Islet precursor cell (in vitro differentiated cells): ENCODE measurements at places on chromosomes 2 and 18.
A peak's percentile ranks its signal among the peaks of the same experiment; 100 is the strongest.

DNA sequence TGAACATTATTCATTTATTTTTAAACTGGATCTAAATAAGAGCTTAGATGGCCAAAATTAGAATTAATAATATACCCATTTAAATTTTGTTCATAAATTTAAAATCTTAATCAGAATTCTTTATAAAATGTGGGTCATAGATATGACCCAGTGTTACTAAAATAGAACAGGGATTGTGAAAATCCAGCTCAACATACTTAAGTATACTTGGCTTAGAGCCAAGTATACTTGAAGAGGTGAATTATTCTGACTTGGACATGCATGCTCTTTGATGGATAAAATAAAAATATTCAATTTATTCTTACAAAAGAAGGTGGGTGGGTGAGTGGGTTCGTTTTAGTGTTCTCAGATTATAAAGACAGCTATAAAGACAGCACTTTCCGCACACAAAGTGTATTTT lies 70.7 kb downstream of the SPOPL start:
- DNase-seq: no peak

DNA sequence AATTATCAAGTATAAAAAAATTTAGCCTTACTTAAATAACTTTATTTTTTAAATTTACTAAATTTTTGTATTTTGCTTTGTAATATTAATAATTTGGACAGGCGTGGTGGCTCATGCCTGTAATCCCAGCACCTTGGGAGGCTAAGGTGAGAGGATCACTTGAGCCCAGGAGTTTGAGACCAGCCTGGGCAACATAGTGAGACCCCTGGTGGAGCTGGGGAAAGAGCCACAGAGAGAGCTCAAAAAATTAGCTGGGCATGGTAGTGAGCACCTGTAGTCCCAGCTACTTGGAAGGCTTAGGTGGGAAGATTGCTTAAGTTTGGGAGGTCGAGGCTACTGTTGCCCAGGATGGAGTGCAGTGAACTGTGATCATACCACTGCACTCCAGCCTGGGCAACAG lies 143.5 kb downstream of the B3GNT2 start:
- DNase-seq: no peak

- DNase-seq: no peak
These were observed 294.2 kb upstream of the HNMT start for GRCh38 chr2:137670111-137670510.

DNA sequence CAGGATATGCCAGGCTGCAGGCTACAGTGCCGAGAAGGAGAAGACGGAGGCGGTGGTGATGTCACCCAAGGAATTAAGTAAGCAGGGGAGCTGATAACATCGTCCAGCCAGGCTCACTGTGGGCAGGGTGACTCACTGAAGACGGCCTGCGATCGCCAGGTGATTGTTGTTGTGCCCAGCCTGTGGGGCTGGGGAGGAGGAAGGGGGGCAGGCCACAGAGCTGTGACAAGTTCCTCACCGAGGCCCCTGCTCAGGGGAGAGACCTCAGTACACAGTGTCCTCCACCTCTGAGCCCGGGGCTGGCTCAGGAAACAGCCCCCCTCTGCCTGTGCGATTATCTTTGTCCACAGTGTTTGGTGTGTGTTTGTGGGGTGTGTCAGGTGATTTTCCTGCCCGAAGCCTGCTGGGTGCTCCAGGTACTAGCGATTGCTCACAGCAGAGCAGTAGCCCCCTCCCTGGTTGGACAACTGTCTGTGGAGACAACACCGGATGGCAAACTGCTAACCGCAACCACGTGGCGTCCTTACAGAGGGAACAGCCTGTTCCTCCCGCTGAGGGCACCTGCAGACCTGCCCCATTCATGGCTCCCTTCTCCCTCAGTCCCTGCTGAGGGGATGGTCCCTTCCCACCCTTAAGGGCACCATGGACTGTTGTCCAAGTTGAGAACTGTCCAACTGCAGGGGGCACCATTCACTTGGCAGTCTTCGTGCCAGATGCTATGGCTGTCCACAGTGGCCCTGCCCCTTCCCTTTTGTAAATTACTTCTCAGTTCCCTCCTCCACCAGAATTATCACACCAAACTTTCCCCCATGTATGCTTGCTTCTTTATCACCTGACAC lies 95.1 kb downstream of the ZFP36L2 start:
- peak; percentile 96 for DNase-seq

- DNase-seq: no peak
These were observed 59.0 kb downstream of the CHRNA1 start for GRCh38 chr2:174705321-174705720.

DNA sequence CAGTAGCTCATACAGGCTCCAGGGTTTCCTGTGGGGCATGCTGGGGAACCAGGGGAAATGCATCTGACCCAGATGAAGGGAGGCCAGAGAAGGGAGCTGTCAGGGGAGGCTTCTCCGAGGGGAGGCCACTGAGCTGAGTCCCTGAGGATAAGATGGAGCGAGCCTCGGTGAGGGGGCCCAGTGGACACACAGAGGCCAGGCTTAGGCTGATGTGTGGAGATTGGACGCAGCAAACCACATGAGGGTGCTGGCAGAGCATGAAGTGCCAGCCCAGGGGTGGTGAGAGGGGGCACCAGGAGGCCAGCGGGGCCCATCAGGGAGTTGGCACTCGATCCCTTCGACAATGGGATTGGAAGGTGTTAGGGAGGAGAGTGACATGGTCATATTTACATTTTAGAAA lies 235.0 kb downstream of the KLHL29 start:
- no peak for DNase-seq

GRCh38 chr2:9033385-9034168 lies 30.1 kb upstream of the MBOAT2 start:
- DNase-seq: no peak

DNA sequence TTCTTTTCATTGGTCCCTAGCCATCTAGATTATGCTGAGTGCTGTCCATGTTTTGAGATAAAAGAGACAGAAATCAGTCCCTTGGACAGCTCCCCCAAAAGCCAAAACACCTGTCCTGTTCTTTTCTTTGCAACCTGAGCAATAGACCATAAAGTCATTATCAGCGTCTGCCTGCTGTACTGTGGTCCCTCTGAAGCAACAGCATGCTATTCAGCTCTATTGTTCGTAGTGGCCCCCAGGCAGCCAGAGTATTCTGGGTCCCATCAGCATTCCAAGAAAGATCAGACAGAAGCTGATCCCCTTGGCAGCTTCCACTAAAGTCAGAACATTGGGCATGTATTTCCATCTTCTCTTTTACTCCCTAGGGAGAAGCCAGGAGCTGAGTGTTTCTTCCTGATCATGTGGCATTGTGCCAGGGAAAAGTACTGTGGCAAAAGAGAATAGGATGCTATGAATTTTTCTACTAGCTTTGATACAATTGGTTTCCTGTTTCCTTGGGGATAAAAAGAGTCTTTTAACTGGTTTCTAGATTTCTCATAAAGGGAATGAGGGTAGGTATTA lies 33.6 kb upstream of the ZSWIM2 start:
- peak; percentile 70 for DNase-seq

DNA sequence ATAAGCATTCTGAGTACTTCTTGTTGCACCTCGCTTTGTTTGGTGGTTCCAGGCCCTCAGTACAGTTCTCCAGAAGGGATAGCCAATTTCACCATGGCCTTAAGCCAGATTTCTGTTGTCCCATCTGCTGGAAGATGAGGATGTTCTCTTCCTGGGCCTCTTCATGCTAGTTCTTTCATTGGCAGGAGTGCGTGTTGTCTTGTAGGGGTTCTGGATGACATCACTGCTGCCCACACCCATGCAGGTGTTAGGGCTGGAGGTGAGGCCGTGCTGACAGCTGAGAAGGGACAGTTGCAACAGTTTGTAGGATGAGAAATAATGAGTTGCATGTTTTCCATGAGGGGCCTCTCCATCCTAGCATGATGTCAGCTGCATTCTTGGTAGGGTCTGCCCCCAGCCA lies 142.9 kb downstream of the LDLRAD4 start:
- peak; percentile 27 for DNase-seq

- peak; percentile 92 for DNase-seq
These were observed 129.5 kb upstream of the PELI1 start for GRCh38 chr2:64273524-64274398.

GRCh38 chr2:132488491-132488890 lies 71.9 kb downstream of the GPR39 start:
- no peak for DNase-seq

DNA sequence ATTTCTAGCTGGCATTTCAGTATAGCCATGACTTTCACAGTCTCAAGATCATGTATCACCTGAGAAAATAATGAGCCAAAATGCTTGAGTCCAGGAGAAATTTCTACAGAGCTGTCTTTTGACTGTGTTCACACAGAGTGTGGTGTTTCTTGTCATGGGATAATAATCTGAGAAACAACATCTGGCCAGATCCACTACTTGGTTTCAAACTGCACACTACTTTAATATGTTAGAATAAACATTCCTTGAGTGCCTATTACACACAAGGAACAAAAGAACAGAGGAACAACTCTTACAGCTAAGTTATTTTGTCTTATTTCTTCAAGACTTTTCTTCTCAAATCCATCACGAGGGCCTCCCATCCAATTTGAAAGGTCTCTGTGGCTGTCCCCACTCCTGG lies 108.3 kb downstream of the SS18 start:
- DNase-seq: no peak

DNA sequence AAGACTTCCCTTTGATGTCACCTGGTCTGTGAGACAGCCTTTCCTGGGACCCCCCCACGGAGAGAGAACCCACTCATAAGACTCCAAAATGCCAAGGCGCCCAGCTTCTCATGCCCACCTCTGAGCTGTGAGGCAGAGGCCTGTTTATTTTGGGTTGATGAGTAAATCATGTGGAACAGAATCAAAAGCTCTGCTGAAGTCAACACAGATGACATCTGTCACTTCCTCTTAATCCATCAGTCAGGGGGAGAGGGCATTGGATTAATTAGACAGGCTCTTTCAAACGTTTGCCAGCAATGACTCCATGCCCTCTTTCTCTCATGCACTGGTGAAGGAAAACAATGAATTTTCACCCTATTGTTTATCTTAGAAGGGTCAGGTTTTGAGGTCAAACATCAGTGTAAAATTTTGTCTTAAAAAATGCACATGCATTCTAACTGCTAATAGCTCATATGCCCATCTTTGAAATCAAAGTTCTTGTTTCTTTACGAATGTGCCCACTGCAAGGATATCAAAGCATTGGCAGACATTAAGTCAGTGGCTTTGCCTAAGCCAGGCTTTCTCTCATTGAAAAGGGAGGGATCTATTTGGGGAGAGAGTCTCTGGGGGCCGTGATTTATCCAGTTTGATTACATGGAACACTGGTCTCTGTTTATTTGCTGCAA lies 184.1 kb downstream of the ACKR3 start:
- DNase-seq: no peak

GRCh38 chr18:10928011-10928771 lies 221.2 kb downstream of the PIEZO2 start:
- no peak for DNase-seq

- peak; percentile 37 for DNase-seq
These were observed 125.7 kb upstream of the PXDN start for GRCh38 chr2:1869987-1870386.

DNA sequence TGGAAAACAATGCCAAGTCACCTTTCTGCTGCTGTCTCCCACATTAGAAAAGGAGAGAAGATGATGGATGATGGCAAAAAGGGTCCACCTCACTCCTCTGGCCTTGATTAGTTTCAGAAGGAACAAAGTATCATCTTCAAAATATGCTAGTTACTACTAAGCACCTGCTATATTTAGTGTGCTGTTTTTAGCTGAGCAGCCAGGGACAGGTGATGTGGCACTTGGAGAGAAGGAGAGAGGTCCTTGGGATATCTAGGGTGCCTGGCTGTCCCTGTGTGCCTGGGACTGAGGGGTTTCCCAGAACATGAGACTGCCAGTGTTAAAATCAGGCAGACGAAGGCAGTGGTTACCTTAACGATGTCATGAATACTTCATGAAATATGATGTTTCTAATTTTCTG lies 235.5 kb upstream of the NT5C1B start:
- no peak for DNase-seq

- no peak for DNase-seq
These were observed 828.6 kb downstream of the TRIB2 start for GRCh38 chr2:13545320-13545719.

GRCh38 chr2:85888684-85889626 lies at the start of gene ST3GAL5:
TSS of gene ST3GAL5 (minus strand) at chr2:85888990. CDS start at chr2:85888905, 85 bp downstream.
- peak; percentile 91 for DNase-seq

DNA sequence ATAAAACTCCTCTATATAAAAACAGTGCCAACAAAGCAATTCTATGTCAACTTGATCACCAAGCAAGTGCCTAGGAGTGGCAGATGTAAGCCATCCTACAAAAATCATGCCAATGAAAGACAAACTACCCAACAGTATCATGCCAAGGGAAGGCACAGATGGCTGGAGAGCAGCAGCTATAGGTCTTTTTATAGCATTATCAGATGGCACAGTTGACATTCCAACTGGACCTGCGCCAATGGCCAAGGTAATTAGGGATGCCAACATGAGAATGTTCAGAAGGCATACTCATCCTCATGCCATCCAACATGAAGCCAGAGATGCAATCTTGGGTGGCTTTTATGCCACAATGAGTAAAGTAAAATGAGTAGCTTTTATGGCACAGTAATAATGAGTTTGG lies 237.3 kb downstream of the OTX1 start:
- DNase-seq: no peak

DNA sequence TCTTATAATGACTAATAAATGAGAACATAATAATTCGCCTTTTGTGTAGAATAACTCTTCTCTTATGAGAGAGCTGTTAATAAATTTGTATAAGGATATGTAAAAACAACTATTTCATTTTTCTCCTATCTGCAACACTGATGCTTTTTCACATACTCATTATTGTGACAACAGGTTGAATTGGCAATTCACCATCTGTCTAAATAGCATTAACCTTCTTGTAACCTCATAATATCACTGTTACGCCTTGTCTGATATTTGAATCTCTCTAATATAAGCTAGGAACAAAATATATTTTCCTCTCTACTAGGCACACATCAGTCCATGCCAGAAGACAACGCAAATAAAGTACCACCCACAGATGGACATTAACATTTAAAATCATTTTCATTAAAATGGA lies 938.9 kb downstream of the CPS1 start:
- DNase-seq: no peak

GRCh38 chr2:200585730-200586643 lies at the start of gene AOX1:
TSS of gene AOX1 (plus strand) at chr2:200586014. CDS start at chr2:200586109, 95 bp downstream.
- DNase-seq: peak; percentile 84

GRCh38 chr2:106011380-106011779 lies 182.7 kb downstream of the UXS1 start:
- no peak for DNase-seq

DNA sequence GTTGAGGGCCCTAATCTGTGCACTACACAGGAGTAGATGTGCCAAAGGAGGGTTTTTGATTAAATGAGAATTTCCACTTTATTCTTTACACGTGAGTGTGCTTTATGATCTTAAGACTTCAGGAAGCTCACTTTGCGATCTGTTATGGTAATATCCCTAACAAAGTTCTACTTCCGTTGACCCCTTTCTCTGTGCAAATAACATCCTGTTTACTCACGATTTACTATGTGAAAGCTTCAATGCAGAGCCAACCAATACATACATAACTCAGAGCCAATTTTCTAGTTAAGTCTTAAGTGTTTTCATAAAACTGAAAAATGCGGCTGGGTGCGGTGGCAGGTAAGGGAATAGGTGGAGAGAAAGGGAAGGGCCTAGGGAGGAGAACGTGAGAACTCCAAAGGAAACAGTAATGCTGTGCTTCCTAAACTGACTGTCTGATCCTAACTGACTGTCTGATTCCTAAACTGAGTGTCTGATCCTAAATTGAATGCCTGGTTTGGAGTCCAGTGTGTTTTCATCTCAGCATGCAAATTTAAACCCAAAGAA lies 87.6 kb downstream of the PLCL1 start:
- DNase-seq: no peak

- DNase-seq: no peak
These were observed 28.5 kb downstream of the SLC20A1 start for GRCh38 chr2:112674229-112674628.

GRCh38 chr2:3725458-3726250 lies 22.3 kb downstream of the DCDC2C start:
- DNase-seq: no peak
